ENCODE measurements at places on chromosomes 16 and 17. TPM values are rescaled to one million over a fixed set of nuclear protein-coding genes. Genes with fewer than 3 reads are reported as not detected.

DNA sequence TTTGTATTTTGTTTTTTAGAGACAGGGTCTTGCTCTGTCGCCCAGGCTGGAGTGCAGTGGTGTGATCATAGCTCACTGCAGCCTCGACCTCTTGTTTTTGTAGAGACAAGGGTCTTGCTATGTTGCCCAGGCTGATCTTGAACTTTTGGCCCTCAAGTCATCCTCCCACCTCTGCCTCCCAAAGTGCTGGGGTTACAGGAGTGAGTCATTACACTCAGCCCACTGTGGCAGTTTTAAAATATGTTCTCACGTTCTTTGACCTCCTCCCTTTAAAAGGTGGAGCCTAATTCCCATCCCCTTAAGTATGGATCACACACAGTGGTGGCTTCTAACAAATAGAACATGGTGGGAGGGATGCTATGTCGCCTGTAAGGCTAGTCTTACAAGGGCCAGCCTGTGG lies 67.7 kb downstream of the ZDHHC7 start:
- no peak for DNase-seq

The SNN gene
- 2.9 TPM for total RNA-seq

The CDH15 gene
- 0.11 TPM for total RNA-seq

GRCh38 chr17:19248151-19248927 lies 11.2 kb downstream of the EPN2 start:
- DNase-seq, result peak; percentile 59

The ADAP2 gene
- total RNA-seq, result 0.58 TPM

DNA sequence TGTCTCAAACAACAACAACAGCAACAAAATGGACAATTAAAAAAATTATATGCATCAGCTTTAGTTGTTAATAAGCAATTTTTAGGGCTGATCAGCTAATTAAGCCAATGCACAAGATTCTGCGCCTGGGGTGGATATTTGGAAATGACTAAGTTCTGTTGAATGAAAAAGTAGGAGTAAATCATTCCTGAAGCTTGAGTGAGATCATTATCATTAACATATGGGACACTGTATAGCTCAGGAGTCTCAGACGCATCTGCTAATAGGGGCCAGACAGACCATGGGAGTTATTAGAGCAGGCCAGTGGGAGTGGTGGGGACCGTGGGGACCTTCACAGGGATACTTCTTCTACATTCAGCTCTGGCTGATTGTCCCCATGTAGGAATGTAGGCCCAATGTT lies 22.8 kb downstream of the IRX5 start:
- no peak for DNase-seq

DNA sequence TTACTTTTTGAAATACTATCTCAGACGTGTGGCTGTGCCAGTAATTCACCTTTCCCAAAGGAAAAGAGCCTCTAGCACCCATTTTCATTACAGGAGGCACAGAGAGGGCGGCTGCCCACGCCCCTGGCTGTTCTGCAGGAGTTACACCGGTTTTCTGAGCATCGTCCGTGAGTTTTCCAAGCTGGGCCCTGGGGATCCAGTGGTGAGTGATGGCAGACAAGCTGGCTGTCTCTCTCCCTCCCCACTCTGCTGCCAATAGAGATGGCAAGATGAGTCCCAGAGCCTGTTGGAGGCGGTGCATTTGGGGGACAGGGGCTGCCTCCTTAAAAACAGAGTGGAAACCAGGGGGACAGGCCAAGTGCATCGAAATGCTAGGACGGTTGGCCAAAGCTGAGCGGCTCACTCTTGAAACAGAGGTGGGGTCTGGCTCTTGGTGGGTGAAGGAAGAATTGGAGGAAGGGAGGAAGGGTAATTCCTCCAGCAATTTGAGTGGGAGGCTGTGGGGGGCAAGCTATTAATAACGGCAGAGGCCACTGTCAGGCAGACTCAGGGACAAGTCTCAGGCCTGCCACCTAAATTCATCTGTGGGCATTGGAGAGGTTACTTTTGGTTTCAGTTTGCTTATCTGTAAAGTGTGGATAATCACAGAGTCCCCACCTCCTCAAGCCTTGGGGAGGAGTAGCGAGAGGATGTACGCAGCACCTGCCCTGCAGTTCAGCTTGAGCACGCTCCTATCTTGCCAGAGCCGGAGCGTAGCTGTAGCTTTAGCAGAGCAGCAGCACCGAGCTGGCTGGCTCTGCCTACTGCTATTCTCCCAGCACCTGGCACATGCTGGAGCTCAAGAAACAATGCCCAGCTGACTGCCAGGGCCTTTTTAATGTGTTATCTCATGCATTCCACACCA lies 7.5 kb upstream of the NOS2 start:
- DNase-seq, result peak; percentile 31

The CDH3 gene
- total RNA-seq, result 0.09 TPM

DNA sequence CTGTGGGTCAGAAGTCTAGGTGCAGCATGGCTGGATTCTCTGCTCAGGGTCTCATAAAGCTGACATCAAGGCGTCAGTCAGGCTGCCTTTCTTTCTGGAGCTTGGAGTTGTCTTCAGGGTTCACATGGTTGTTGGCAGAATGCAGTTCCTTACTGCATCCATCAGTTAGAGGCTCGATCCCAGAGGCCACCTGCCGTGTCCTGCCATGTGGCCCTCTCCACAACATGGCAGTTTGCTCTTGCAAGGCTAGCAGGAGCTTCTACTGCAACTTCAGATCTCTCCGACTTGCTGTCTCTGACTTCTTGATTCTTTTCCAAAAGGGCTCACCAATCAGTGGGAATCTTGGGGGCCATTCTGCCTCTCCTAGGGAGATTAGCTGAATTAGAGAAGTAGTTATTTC lies 11.9 kb downstream of the PITPNC1 start:
- no peak for DNase-seq
